Esophagus mucosa (tissue), 1 donor: ENCODE measurements at places on chromosomes 2 and 18. TPM values are rescaled to one million over a fixed set of nuclear protein-coding genes. Genes with fewer than 3 reads are reported as not detected.

Gene BCL11A
- 43.0 TPM for total RNA-seq

DNA sequence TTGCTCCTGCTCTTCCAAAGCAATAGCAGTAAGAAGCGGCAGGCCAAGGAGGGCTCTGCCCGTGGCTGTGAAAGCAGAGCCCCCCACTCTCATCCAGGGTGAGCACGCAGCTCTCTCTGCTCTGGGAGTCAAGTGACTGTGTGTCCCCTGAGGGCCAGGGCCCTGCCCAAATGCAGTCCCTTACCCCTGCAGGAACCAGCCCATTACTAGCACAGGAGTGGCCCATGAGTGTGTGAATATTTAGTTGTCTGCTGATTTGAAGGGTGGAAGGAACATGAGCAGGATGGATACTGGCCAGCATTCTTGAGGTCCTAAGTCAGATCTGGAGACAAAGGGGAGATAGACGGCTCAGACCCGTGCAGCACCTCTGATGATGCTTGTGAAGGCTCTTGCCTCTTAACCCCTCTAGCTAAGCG is 69.7 kb upstream of the FOSL2 start:
- ATAC-seq: no peak

GRCh38 chr18:52570975-52571374 is 231.0 kb downstream of the DCC start:
- ATAC-seq: no peak

DNA sequence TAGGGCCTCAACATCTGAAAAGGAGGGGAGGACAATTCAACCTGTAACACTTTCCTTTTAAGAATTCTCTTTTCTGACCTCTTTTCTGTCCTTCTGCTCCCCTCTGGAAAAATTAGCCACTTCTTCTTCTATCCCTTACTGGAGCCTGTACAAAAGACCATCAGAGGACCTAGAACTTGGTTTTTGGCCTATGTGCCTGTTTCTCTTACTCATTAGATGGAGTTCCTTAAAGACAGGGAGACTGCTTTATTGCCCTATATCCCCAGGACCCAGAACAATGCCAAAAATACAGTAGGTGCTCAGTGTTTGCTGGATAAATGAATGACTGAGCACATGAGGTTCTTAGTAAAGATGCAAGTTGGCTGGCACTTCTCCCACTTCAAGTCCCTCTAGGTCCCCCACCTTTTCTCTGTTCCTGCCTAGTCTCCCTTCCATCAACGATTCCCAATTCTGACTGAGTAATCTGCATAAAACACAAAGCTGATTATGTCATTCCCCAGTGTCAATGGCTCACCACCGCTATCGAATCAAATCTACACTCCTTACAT is 114.2 kb downstream of the DDX1 start:
- ATAC-seq: no peak

- peak; percentile 31 for ATAC-seq
Observed at GRCh38 chr2:38438883-38439612, 62.0 kb upstream of the ATL2 start.

- no peak for ATAC-seq
Observed at GRCh38 chr18:70151614-70152013, 53.9 kb downstream of the RTTN start.
